ENCODE measurements at places on chromosomes 3 and 15.

GRCh38 chr15:66841953-66842681 is 140.1 kb downstream of the SMAD6 start:
- peak; percentile 32 for DNase-seq

GRCh38 chr3:23254282-23254681 is 51.2 kb downstream of the UBE2E2 start:
- no peak for DNase-seq

DNA sequence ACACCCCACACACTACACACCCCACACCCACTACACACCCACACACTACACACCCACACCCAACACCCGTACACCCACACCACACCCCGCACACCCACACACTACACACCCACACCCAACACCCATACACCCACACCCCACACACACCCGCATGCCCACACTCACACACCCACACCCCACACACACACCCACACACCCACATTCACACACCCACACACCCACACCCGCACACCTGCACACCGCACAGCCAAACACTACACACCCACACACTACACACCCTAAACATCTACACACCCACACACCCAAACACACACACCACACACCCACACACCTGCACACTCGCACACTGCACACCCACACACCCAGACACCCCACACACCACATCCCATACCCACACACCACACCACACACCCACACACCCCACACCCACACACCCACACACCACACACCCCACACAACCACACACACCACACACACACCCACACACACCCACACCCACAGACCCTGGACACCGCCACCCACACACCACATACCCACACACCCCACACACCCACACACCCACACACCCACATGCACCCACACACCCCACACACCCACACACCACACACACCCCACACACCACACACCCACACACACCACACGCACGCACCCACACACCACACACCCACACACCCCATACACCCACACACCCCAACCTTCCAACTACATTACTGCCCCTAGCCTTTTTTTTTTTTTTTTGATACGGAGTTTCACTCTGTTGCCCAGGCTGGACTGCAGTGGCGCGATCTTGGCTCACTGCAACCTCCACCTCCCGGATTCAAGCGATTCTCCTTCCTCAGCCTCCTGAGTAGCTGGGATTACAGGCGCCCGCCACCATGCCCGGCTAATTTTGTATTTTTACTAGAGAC is 16.9 kb downstream of the CEP19 start:
- DNase-seq: peak; percentile 27

DNA sequence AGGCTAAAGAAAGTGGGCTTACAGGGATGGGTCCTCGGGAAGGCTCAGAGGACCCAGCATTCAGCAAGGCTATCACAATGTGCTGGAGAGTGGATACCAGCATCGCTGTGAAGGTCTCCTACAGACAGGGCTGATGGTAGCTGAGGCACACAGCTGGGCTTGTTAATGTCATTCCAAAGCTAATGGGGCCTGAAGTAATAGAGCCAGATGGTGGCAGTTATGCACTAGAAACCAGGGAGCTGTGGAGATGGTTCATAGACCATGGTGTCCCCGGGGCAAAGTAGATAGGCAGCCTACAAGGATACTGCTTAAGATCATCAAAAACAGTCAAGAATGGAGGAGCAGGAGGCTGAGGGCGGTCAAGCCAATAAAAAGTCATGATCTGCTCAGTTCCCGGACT is 24.8 kb upstream of the BOC start:
- DNase-seq: no peak

DNA sequence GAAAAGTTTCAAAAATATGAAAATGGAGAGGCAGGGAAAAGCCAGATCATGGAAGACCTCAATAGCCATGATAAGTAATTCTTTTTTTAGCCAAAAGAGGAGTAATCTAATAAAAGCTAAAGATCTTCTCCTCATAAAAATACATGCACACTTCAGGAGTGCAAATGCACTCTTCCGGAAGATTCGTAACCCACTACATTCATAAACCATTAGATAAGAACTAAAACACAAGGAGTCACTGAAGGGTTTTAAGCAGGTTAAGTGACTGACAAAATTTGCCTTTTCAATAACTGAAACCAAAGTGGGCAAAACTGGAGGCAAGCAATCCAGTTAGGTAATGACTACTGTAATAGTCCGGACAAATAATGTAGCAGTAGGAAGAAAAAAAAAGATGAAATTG is 46.0 kb downstream of the UBE3A start:
- no peak for DNase-seq

GRCh38 chr15:43441316-43441715 is 51.6 kb downstream of the TP53BP1 start:
- no peak for DNase-seq

- DNase-seq: no peak
Measured at GRCh38 chr3:13142552-13143380, 69.5 kb upstream of the IQSEC1 start.

GRCh38 chr15:92001307-92001706 is 147.8 kb downstream of the SLCO3A1 start:
- DNase-seq: no peak

DNA sequence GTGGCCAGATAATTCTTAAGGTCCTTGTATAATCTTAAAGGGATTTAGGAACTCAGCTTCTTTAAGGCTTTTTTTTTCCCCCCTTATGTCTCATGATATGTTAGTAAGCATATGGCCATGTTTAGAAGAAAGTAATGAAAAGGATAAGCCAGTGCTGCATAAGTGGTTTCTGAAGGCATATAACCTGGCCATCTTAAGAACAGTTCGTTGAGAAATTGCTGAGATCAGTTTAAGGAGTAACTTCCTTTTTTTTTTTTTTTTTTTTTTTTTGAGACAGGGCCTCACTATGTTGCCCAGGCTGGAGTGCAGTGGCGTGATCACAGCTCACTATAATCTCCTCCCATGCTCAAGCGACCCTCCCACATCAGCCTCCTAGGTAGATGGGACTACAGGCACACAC is 51.7 kb downstream of the UBE2E2 start:
- DNase-seq: no peak

DNA sequence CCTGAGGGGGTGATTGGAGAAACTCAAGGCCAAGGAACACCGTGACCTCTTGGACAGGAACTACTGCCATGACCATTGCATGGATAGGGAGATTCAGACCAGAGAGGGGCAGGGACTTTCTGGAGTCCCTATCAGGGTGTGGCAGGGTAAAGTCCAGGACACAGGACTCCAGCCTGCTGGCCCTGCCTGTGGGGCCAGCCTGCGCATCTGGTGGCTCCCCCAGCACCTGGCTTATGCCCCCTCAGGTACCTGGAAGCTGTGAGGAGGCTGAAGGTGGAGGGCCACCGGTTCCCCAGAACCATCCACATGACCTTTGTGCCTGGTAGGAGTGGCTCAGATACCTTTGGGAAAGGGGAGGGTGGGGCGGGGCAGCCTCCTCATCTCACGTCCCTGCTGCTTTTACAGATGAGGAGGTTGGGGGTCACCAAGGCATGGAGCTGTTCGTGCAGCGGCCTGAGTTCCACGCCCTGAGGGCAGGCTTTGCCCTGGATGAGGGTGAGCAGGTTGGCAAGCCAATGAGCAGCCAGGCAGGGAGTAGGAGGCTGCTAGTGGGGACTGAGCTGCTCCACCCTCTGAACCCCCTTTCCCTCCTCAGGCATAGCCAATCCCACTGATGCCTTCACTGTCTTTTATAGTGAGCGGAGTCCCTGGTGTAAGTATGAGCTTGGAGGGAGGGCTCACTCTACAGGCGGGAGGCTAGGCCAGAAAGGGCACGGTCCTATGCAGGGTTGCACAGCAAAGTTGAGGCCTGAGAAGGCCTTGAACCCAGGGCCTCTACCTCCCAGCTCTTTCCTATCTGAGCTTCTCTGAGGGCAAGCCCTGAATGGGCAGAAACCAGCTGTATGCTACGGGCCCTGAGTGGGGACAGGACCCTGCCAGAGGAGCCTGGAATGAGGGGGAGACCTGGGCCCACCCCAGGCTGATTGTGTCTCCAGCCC is 2.9 kb downstream of the ACY1 start:
- DNase-seq: no peak

DNA sequence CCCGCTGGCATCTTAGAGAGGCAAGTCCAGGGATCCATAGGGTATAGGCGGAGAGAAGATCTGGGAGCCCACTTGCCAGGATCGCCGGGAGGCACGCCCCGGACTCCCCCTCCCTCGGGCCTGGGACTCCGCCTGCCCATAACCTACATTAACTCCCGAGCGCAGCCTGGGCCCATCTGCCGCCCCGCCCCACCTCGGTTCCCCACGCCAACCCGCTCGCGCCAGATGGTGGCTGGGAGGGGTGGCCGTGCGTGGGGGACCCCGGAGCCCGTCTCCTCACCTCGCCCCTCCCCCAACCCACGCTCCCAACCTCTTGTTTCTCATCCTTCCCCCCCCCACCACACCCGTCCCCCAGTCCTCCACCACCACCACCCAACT is 1.7 kb upstream of the DLL4 start:
- no peak for DNase-seq

- no peak for DNase-seq
Measured at GRCh38 chr3:187845826-187846225, 100.6 kb upstream of the BCL6 start.

DNA sequence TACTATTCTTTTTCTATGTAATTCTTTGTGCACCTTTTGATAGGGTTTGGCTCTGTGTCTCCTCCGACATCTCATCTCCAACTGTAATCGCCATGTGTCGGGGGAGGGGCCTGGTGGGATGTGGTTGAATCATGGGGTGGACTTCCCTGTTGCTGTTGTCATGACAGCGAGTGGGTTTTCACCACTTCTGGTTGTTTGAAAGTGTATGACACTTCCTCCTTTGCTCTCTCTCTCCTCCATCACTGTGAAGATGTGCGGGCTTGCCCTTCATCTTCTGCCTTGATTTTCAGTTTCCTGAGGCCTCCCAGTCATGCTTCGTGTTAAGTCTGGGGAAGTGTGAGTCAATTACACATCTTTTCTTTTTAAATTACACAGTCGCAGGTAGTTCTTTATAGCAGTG is 225.8 kb upstream of the DPPA4 start:
- DNase-seq: peak; percentile 22

GRCh38 chr3:126461450-126462070 is 14.1 kb downstream of the ZXDC start:
- no peak for DNase-seq

GRCh38 chr3:63857311-63857710 is 6.3 kb downstream of the THOC7 start:
- no peak for DNase-seq

DNA sequence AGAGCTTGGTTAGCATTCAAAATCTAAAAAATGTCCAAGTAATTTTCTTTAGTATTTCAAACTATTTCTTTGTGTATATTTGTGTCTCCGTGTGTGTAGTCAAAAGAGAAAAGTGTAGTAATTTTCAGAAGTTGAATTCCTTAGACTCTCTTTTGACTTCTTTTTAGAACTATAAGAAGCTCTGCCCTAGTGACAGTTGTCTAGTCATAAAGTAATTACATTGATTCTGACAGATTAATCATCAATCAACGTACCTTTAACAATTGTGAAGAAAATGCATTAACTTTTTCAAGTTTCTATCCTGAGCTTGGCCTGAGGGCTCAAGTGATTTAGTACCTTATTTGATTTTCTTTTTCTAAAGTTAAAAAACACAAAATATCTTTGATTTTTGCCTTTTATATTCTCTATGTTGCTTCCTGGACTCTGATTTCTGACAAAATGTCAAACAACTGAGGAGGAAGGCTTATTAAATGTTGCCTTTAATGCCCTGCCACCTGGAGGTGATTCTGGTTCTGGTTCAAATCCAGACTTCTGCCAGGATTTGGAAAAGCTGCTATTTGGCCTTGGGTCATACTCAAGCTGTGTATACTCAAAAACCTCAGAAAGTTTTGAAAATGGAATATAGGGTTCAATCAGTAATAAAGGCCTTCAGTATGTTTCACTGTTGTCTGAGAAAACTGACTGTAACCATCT is 653.6 kb downstream of the NSUN3 start:
- DNase-seq: no peak

GRCh38 chr3:106839576-106840280 is 537.5 kb upstream of the CCDC54 start:
- DNase-seq: no peak

GRCh38 chr3:14847613-14848541 is 29.1 kb downstream of the FGD5 start:
- DNase-seq: peak; percentile 12

DNA sequence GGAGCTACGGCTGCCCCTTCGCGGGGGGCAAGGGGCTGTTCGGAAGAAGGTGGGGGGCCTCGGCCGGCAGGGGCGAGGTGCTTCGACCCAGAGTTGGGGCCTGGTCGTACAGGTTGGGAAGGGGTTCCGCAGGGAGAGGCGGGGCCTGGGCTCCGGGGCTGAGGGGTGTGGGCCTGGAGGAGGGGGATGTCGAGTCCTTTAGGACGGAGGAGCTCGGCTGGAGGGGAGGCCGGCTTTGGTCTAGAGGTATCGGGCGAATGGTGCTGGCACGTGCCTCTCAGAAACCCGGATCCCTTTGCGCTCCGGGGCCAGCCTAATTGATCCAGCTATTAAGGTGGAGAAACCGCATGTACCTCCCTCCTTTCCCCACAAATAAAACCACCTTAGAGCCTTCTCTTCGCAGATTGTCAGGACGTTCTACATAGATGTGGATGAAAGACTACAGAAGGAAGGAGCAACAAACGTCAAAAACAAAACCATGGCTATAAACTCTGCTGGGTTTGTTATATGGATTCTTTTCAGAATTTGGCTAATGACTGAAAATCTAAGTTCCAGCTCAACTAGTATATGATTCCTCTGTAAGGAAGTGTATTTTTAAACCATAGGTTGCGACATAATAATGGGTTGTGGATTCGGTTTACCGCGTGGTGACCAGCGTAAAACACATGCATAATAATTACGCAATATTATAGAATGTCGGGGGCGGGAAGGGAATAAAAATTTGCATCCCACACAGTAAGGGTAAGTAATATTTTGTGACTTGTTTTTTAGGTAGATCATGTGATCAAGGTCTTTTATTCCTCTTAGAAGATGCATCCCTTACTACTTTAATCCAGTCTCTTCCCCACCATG is 644 bp upstream of the NGLY1 start:
- DNase-seq: no peak

DNA sequence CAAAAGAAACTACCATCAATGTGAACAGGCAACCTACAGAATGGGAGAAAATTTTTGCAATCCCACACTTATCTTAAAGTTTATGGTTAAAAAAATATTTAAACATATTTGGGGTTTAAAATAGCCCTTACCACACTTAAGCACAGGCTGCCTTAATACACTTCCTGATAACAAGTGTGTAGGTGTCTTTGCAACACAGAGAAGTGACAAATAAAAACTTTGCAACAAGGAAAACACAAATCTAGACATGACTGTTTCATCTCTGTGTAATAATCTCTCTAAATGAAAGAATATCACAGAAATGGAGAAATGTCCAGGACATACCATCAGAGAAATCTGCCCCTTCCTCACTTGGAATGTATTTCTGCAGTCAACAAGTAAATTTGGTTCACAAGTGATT is 464.1 kb upstream of the ARHGEF26 start:
- DNase-seq: no peak
